ENCODE measurements at places on chromosomes 7 and 10.
A peak's percentile ranks its signal among the peaks of the same experiment; 100 is the strongest.

DNA sequence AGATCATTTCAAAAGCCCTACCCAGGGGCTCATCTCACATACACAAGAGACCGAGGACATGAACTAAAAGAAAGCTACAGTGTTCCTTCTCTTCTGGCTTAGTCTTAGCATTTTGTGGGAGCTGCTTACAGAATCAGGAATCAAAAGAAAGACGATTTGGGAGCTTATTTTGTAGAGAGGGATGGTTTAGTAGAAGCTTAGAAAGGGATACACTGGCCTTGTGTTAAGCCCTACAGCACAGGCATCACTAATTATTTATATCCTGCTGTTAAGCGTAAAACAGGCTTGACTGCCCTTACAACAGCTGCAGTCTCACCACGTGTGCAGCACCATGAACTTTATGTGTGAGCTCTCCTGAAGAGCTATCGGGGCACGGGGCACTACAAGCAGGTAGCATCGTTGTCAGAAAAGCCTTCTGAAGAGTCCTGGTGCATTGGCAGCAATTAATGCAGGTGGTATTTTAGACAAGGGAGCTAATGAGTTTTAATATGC, 798.3 kb downstream of the NXPH1 start:
- no peak for DNase-seq

GRCh38 chr10:188546-188945, 53.3 kb downstream of the ZMYND11 start:
- DNase-seq = no peak

DNA sequence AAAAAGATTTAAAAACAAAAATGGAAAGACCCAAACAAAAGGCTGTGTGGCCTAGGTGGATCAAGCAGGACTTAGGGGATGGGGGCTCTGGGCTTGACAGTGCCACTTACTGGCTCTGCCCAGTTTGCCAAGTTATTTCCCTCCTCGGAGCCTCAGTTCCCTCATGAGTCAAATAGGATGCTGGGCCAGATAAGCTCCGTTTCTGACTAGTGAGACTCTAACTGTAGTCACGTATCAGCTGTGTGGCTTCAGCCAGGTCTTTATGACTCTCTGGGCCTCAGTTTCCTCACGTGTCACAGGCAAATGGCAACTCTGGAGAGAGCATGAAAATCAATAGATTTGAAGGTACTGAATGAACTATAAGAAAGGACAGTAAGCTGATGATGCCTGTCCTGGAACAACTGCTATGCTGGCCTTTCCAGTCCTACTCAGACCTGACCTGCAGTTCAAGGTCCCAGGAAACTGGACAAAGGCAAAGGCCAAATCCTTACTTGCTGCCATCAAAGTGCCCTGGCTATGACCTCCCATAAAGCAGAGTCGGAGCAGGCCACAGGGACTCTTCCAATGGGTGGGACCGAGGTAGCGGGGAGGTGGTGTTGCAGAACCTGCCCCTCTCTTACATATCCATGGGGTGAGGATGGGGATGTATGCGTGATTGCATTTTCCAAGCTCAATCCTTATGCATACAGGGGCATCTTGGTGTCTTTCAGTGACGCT, 27.0 kb downstream of the FAM53B start:
- no peak for DNase-seq

- no peak for DNase-seq
Observed at GRCh38 chr7:15042285-15043065, 139.9 kb upstream of the DGKB start.

DNA sequence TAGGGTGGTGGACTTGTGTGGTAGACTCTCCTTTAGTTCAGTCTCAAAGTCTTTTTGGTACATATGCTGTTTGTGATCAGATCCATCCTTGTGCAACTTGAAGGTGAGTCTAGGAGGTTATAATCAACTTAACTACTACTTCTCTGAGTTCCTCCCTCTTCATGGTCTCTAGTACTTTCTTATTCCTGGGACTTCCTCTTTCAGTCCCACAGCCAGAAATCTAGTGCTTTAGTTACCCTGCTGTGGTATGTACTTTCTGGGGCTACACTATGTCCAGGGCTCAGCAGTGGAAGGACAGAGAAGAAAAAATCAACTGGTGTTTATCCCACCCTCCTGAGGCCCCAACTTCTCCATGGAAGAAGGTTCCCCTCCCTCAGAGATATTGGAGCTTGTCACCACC, 19.4 kb upstream of the ATAD1 start:
- DNase-seq = no peak

DNA sequence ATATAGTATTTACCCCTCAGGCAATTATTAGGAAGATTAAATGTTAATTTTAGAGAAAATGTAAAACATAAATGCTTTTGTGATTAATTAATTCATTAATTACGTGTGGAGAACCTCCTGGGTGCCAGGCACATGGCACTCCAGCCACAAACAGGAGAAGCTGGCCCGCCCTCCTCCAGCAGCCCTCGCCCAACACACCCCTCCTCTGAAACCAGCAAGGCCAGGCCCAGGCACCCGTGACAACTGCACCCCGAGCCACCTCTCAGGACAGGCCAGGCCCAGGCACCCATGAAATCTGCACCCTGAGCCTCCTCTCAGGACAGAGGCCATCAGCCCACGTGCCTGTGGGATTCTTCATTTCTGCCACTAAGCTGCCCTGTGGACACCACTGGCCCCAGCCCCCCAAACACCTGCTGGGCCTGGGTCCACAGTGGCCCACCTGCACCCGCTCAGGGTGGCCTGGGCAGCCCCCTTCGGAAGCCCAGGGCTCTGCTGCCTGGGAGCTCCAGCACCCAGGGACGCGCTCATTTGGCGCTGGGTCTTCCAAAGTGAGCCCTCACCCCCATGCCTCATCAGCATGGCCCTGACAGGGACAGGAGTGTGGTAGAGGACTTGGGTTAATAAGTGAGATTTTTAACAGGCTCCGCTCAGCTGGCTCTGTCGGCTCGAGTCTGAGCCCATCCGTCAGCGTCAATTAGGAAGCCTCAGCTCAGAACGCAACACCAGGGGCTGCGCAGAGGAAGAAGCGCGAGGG, 482.1 kb downstream of the DNAJB6 start:
- no peak for DNase-seq

DNA sequence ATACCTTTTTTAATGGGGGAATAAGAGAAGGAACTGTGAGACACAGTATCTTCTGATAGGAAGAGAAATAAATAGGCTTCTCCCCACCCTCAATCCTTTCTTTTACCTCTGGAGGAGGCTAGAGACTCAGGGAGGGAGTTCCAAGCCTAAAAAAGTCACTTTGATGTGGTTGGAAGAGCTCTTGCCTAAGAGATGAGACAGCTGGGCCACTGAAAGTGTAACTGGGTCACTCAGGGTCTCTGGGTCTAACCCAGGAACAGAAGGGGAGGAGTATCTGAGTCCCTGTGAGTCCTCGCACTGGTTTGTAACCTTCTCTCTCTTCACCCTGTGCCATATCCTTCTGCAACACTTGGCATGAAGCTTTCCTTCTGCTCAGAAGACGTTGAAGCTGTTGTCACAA, 222.9 kb upstream of the AGK start:
- peak; percentile 56 for DNase-seq

DNA sequence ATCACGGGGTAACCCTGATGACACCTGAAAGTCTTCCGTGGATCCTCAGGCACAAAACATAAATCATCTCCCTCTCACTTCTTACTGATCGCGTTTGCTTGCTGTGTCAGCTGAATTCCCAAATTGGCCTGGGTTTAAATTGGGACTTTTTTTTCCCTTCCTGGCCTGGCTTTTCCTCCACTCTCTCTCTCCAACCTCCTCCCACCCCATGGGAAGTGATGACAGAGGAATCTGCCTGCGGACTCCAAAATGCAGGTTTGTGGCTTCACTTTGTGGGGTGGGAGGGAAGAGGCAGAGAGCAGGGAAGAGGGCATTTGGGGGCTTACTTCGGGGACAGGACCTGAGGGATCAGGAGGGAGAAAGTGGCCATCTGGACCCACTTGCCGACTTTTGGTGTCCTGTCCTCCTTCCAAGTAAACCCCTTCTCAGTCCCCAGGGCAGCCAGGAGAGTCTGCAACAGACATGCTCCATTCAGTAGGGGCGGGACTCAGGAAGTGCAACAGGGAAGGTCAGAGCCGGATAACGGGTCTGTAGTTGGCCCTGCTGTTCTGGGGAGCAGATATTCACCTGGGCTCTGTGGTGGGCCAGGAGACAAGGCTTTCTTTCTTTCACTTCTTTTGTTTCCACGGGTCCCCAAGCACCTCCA, 172.7 kb downstream of the PLXNA4 start:
- no peak for DNase-seq

GRCh38 chr10:114603948-114604347, 54.1 kb downstream of the ABLIM1 start:
- no peak for DNase-seq

DNA sequence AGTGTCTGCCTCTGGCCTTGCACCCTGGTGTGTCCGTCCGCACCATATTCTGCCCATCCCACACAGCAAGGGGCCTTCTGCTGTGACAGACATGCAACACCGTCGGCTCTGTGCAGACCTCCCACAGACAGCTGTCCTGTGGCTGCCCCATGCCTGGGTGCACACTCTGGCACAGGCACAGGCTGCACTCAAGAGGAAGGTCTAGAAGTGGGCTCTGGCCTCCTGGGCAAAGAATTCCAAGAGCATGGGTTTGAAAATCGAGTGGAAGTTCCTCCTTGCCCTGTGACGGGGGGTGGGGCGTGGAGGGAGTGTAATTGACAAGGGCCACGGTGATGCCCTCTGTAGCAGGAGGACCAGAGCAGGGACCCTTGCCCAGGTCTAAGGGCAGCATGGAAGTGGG, 4.3 kb upstream of the LOXL4 start:
- DNase-seq = no peak

- DNase-seq = no peak
Observed at GRCh38 chr7:132742189-132742612, 165.9 kb upstream of the PLXNA4 start.

- peak; percentile 73 for DNase-seq
Observed at GRCh38 chr10:125160856-125161706, 718 bp upstream of the CTBP2 start.

GRCh38 chr10:3820255-3820654, 35.2 kb upstream of the KLF6 start:
- no peak for DNase-seq

DNA sequence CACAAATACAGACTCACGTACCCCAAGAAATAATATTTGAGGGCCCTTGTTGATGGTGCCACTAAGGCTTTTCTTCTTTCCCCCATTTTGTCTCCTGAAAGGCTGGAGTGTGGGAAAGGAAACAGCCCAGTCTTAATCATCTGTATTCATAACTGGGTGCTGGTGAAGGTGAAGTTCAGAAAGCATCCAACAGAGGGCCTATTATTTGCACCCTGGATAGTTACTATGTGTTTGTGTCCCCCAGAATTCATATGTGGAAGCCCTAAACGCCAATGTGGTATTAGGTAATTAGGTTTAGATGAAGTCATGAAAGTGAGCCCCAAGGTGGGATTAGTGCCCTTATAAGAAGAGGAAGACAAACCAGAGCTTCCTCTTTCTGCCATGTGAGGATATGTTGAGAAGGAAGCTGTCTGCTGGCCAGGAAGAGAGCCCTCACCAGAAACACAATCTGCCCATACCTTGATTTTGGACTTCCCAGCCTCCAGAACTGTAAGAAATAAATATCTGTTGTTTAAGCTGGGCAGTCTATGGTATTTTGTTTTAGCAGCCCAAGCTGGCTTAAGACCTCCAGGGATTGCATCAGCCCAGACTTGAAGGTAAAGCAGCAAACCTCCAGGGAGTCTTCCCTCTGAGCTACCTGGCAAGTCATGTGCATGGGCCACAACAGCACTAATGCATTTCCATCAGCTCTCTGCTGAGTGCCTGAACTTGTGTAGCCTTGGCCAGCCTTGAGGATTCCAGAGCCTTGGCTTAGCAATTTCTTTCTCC, 90.0 kb upstream of the ADRB1 start:
- no peak for DNase-seq

- no peak for DNase-seq
Observed at GRCh38 chr7:134422638-134423037, 36.3 kb downstream of the AKR1B1 start.

DNA sequence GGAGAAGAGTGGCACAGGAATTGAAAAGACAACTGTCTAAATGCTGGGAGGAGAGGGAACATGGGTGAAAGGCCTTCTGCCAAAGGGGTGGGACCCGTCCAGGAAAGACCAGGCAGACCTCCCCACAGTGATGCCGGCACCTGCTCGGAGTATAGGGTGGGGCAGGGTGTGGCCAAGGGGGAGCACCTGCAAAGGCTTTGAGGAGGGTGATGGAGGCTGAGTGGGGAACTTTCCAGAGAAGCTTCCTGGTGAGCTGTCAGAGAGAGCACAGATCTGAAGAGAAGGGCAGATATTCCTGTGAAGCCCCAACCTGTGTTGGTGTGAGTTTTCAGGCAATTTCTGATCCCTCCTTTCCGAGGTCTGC, 263.4 kb upstream of the GRB10 start:
- DNase-seq = no peak

DNA sequence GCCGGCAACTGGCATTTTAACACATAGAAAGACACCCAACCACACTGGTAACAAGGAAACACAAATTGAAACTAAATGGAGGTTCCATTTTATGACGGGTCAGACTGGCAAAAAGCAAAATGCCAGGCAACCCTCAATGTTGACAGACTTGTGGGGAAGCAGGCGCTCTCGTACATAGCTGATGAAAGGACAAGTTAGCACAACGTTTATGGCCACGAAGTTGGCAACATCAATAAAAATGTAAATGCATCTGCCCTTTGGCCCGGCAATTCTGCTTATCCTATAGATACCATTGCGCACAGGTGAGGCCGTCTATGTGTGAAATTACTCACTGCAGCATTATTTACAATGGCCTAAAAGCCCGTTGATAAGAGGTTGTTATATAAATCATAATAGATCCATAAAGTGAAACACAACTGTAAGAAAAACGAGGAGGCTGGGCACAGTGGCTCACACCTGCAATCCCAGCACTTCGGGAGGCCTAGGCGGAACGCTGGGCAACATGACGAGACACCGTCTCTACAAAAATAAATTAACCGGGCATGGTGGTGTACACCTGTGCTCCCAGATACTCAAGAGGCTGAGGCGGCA, 39.8 kb downstream of the FOXL3 start:
- no peak for DNase-seq

GRCh38 chr7:100765250-100765649, 31.9 kb downstream of the ZAN start:
- no peak for DNase-seq

DNA sequence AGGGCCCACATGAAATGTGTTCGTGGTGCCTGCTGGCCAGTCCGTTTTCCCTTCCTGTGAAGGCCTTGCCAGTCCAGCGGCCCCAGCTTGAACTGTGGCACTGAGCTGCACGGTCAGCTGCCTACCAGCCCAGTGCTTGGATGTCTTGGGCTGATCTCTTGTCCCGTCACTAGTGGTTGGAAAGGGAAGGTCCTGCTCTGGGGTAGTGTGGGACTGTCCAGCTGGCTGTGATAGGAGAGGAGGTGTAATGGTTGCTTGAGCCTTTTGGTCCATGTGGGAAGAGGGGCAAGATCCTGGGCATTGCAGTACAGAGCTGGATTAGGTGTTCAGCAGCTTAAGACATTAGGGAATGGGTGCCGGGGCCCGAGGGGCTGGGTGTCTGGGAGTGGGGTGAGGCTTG, 15.0 kb downstream of the BUD23 start:
- no peak for DNase-seq
